ENCODE measurements at places on chromosomes 12 and 14.

DNA sequence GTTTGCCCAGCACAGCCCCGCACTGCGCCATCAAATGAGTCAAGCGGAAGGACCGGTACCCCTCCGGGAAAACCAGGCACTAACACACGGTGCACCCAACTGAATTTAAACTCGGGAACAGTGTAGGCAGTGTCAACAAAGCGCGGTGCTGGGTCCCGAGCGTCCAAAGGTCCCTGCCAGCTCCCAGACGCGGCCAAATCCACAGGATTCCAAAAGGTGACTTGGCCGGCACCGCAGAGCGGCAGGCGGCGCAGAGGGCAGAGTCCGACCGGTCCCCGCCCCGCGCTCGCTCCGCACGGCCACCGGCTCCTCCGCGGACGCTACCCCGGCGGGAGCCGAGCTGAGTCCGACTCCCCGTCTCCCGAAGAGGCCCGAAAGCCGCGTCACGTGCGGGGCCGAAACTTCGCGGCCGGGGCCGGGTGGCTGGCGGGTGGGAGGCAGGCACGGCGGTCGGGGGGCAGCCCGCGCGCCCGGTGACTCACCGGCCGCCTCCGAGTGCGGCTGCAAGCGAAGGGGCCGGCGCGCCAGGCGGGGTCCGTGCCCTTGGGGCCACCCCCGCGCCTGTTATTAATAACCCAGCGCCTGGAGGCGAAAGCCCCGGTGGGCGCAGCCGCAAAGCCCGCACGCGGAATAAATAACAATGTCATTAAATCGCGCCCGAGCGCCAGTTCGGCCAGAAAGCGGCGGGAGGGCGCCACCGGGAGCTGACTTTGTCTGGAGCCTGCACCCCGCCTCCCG is 863 bp downstream of the DENND5B start:
- peak; percentile 46 for DNase-seq

DNA sequence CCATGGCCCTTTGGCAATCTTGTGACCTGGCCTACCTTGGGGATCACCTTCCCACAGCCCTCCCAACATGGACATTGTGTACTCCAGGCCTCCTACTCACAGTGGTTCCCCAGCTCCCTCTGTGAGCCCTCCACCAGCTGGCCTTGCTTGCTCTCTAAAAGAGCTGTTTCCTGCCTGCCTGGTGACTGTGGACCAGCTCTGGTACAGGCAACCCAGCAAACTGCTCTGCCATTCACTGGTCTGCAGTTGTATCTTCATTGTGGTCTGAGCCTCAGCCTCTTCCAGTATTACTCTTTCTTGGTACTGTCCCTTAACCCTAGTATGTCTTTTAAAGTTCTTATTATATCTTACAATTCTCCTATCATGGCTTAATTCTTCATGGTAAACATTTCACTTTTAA is 236.2 kb downstream of the KTN1 start:
- no peak for DNase-seq

- DNase-seq = no peak
These were observed 20.0 kb downstream of the TMEM30B start for GRCh38 chr14:61260939-61261776.

- no peak for DNase-seq
These were observed 465.2 kb downstream of the VRK1 start for GRCh38 chr14:97262336-97262735.

DNA sequence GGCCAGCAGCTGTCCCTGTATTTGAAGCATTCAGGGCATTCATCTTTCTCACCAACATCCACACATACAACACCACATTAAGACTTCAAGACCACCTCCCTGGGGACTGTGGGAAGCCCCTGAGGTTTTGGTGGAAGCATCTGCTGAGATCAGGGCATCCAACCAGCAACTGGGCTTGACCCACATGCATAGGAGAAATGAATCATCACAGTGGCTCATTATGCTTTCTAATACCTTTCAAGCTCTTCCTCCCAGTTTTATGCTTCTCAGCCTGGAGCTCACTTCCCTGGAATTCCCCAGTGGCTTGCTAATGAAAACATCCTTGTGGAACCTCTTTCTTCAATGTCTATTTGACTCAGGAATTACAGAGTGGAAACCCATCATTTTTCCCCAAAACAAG is 21.4 kb upstream of the CMKLR1 start:
- no peak for DNase-seq

- no peak for DNase-seq
These were observed at the start of gene IFI27L2 for GRCh38 chr14:94129111-94129757. Gene IFI27L2 (minus strand): TSS chr14:94129604. CDS start chr14:94129564, 40 bp downstream.

DNA sequence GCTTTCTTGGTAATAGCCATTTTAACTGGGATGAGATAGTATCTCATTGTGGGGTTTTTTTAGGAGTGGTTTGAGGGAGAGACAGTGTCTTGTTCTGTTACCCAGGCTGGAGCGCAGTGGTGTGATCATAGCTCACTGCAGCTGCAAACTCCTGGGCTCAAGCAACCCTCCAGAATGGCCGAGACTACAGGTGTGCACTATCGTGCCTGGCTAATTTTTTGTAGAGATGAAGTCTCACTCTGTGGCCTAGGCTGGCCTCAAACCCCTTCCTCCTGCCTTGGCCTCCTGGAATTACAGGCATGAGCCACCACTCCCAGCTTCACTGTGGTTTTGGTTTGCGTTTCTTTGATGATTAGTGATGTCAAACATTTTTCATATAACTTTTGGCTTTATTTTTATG is 293.6 kb downstream of the ERC1 start:
- no peak for DNase-seq

- DNase-seq = no peak
These were observed 16.2 kb downstream of the NT5DC3 start for GRCh38 chr12:103824845-103825244.

- DNase-seq = no peak
These were observed 75.5 kb downstream of the SLC8A3 start for GRCh38 chr14:70113211-70113610.

DNA sequence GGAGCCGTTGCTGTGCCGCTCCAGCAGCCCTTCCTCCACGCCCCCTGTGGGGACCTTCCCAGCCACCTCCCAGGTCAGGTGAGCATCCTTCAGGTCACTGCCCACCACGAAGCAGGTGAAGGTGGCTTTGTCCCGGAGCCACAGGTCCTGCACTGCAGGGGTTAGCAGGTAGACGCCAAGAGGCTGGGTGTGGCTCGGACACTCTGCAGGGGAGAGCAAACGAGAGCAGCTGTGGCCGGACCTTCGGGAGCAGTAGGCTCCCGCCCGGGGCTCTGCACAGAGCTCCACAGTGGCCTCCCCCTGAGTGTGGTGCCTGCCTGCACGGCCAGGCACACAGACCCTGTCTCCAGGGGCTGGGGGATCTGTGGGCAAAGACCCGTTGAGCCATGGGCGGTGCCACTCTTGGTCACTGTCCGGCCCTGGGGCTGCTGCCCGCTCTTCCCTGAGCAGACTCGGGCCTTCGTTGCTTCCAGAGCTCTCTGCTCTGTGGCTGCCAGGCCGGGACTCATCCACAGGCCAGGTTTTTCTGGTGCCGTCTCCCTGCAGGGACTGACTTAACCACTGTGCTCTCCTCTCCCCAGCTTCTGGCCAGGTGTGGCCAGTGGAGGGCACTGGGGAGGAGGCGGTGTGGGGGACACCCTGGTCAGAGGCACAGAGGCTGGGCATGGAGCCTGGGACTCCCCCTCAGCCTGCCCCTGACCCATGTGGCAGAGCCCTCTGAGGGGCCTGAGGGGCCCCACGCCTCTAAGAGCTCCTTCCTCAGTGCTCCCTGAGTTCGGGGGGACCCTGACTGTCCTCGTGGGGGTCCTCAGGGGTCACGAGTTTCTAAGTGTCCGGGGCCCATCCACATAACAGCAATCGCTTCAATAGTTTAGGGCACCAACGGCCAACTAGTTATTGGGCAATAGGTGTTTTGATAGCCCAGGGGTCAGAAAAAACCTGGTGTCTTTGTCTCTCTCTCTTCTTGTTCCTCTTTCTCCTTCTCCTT is 314.9 kb downstream of the TMEM121 start:
- DNase-seq = no peak

- no peak for DNase-seq
These were observed 1093.7 kb downstream of the SLC6A15 start for GRCh38 chr12:83818881-83819280.

DNA sequence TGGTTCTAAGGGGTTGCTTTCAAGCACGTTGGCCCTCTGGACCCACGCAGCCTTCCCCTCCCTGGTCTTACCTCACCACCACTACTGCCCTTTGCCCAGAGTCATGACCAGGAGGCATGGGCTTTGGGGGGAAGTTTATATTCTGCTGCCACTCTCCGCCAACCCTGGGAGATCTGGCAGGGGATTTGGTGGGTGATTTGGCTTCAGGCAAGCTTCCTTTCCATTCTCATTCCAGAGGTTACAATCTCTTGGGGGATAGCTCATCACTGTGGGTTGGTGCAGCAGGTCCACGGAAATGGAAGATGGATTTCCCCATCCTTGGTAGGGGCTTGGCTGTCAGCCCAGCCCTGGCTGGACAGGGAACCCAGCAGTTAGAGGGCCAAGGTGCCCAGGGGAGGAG is 6.3 kb downstream of the PAH start:
- DNase-seq = no peak

DNA sequence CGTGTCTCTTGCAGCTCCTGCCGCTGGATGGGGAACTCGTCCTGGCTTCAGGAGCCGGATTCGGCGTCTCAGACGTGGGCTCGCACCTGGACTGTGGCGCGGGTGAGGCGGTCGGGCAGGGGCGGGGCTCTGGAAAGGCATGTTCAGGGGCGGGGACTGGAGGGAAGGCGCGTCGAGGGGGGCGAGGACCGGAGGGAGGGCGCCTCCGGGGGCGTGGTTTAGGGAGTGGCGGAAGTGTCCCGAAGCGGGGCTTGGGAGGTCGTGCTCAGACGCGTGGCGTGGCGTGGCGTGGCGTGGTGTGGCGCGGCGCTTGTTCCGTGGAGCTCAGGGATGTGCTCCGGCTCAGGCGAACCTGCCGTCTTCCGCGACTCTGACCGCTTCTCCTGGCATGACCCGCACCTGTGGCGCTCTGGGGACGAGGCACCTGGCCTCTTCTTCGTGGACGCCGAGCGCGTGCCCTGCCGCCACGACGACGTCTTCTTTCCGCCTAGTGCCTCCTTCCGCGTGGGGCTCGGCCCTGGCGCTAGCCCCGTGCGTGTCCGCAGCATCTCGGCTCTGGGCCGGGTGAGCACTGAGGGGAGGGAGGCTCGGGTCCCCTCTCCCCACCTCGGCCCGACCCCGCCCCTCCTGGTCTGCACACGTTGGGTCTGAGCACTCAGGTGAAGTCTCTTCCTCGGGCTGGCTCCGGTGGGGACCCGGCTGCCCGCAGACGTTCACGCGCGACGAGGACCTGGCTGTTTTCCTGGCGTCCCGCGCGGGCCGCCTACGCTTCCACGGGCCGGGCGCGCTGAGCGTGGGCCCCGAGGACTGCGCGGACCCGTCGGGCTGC is 6.2 kb downstream of the AMN start:
- DNase-seq = no peak

DNA sequence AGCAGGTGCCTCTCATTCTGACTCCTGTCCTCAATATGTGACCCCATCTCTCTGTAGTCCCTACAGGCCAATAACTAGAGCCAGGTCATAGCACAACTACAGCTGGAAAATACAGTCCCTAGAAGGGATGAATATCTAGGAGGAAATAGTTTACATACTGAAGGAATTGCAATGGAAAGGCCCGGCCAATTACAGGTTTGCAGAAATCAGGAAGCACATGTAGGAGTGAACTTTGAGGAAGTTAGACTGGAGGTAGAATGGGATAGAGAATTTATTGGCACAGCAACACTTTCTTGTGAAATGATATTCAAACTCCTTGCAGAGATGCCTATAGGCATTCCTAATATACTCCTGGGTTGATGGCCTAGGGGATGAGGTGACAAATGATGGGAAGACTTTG is 257.3 kb downstream of the GRIN2B start:
- DNase-seq = no peak

- DNase-seq = no peak
These were observed 64.7 kb downstream of the CCDC92 start for GRCh38 chr12:123907726-123908476.

- no peak for DNase-seq
These were observed 17.6 kb upstream of the EID3 start for GRCh38 chr12:104285740-104286515.

DNA sequence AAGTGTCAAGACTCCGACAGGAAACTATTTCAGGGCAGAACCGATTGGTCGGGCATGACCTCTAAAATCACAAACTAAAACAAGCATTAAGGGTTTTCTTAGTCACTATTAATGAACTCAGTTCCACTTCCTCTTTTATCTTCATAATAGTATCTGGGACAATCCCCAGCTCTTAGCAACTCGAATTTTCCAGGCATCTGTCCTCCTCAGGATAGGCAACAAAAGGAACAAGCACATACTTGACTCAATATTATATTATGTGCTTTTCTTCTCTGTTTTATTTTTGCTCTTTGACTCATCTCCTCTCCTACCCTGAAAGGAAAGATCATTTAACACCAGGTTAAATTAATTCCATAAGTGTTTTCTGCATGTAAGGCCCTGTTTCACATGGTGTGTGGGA is 638.3 kb upstream of the TBX3 start:
- no peak for DNase-seq

DNA sequence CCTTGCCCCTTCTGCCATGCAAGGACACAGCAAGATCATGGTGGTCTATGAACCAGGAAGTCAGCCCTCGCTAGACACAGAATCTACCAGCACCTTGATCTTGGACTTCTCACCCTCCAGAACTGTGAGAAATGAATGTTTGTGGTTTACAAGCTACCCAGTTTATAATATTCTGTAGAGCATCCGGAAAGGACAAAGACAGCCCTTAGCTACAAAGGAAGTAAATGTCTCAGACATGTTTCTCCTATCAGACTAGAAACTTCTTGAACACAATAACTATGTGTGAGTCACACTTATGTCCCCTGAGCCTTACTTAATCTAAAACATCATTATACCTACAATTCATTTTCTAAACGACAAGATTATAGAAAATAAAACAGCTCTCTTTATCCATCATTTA is 176.7 kb downstream of the KLHL28 start:
- DNase-seq = no peak

GRCh38 chr12:18492372-18493025 is 231.2 kb downstream of the PIK3C2G start:
- DNase-seq = no peak

- DNase-seq = no peak
These were observed 2.6 kb downstream of the TSPAN8 start for GRCh38 chr12:71155225-71155624.

GRCh38 chr14:23567186-23568020 is at the start of gene AP1G2:
Gene AP1G2 (minus strand): TSS chr14:23567791. CDS start chr14:23567314, 477 bp downstream.
- DNase-seq = no peak

All from Panc1 (cell line).